ENCODE measurements at places on chromosomes 6 and 20. TPM values are rescaled to one million over a fixed set of nuclear protein-coding genes. Genes with fewer than 3 reads are reported as not detected.

Gene ANGPT4
- not detected for total RNA-seq

Gene NKAPL
- total RNA-seq: 5.1 TPM

Gene SRMS
- not detected for total RNA-seq

Gene RIPOR3
- total RNA-seq: 4.7 TPM

Gene MYH7B
- total RNA-seq: 24.4 TPM

Gene CGA
- total RNA-seq: 0.52 TPM

Gene PAX1
- total RNA-seq: not detected

Gene SNX14
- total RNA-seq: 37.7 TPM

Gene DUSP15
- 8.8 TPM for total RNA-seq

Gene CDK5RAP1
- total RNA-seq: 13.9 TPM

Gene ARHGAP18
- 11.2 TPM for total RNA-seq

Gene RGS17
- total RNA-seq: 0.28 TPM

DNA sequence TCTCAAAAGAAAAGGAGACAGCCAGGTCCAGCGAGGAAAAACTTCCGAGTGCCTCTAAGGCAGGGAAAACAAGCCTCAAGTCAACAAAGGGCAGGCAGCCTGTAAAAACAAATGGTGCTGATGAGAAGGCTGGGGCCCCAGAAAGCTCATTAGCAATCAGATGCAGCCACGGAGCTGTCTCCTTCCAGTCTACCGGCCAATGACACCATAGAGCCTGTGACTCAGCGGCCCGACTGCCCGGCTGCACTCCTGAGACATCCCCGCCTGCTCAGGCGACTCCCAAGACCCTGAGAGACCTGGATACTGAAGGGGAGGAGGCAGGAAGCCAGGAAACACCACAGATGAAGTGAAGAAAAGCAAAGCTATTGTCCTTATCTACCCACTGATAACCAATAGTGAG lies 120.1 kb upstream of the HDDC2 start:
- DNase-seq: peak; percentile 71

DNA sequence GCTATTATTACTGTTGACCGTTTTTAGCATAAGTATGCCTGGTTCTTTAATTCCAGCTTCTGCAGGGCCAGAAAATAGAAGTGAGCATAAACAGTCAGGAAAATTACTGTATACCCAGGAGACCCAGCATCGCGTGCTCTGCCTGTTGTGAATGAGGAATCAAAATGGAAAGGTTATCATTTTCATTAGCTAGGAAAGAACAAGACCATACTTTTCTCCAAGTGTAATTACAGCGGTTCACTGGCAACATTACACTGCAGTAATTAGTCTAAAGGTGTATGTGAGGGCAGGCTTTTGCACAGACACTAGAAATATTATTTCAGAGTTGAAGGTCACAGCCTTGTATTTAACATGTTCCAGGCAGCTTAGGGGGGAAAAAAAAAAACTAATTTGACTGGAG lies 403.8 kb upstream of the SOX4 start:
- DNase-seq: no peak

DNA sequence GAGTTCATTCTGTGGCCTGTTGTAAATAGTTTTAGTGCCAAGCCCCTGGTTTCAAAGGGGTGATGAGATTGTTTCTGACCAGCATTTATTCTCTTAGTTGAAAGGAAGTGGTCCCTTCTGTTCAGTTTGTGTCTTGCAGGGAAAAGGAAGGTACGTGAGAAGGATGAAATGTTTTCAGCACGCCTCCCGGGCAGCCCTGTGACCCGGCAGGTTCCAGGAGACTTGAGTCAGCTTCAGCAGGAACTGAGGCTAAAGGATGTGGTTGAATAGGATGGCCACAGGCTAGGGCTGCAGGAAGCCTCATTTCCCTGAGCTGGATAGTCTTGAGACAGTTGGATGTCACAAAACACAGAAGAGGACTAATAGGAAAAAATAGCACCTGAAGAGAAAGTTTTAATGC lies 132.4 kb upstream of the SYNDIG1 start:
- peak; percentile 11 for DNase-seq

DNA sequence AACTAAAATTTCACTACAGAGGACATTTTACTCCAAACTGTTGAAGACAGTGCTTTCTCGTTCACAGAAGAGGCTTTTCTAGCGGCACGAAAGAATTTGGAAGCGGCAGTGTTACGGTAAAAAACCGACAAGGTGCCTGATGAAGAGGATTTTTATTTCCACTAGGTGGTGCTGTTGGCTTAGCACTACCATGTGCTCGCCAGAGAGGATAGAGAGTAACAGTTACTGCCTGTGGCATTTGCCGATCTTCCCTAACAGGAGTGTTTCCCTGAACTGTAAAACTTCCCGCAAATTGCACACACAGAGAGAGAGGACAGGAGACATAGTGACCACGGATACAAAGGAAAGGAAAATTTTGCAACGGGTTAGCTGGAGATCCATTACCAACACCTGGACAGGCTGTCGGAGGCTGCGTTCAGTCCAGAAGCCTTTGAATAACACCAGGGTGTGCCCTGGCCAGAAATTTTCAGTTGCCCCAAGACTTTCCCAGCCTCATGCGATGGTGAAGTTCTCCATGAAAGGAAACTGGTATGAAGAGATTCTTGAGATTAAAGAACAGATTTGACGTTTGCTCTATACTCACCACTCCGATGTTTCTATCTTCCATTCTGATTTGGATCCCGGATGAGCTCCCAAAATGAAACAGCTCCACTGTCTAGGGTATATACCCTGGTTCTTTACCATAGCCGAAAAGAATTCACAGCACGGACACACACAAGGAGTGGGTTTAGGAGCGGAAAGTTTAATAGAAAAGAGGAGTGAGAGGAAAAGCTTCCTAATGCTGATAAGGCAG lies 48.1 kb downstream of the HLA-DPB1 start:
- DNase-seq: no peak

DNA sequence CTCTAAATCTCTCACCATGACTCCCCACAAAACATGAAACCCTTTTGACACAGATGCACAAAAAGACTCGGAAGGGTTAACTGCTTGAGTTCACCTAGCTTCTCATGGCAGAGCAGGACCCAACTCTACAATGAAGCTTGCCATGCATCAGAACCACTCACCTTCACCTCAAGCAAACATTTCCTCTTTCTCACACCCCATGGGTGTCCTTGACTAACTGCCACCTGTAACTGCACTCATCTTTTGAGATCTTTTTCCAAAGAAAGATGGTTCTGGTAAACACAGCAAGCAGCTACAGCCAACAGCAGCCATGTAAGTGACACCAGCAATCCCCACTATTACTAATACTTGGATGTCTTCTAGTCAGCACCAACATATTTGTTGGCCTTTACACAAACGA lies 76.5 kb downstream of the EFHC1 start:
- DNase-seq: no peak

DNA sequence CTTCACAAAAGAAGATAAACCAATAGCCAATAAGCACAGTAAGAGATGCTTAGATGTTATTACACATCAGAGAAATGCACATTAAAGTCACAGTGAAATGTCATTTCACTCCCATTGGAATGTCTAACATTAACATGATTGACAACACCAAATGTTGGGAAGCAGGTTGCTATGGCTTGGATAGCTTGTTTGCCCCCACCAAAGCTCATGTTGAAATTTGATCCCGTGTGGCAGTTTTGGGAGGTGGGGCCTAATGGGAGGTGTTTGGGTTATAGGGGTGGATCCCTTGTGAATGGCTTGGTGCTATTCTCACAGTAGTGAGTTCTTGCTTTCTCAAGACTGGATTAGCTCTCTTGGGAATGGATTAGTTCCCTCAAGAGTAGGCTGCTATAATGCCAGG lies 44.8 kb downstream of the MRAP2 start:
- no peak for DNase-seq

- no peak for DNase-seq
These were observed 157.0 kb downstream of the SOX4 start for GRCh38 chr6:21750575-21750974.

- DNase-seq: no peak
These were observed 37.8 kb downstream of the FAM184A start for GRCh38 chr6:119040636-119041035.

DNA sequence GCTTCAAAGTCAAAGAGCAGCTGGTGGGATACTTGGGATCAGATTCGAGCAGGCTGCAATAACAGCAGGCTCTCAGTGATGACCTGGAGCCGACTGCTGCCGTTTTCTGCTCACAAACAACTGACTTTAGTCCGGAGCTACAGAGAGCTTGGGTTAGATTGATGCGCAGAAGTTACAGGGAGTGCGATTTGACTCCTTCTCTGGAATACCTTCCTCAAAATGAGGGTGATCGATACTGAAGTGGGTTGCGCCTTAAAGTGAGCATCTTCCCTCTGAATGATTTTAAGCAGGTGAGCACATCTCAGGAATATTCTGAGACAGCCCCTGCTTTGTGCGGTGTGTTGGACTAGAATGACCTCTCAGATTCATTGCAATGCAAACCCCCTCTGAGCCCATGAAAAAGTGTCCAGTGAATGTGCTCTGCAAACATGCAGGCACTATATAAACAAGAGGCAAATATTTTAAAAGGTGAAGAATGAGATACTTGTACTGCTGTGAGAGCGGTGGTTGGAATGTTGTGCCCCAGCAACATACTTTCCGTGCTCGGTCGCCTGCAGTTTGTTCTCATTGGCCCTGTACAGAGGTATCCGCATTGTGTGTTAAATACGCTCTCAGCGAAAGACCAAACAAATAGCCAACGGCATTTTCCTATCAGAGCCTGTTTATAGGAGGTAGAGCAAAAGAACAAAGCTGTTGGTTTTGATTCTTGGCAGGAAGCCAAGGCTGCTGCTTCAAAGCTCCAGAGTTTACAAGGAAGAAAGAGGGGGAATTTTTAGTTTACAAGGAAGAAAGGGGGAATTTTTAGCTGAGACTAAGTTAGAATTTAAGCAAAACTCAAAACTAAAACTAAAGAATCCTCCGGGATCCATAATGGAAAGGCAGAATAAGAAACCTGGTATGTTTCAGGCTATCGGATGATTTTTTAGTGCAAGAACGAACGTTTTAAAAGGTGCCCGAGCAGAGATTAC lies 67.7 kb downstream of the PHACTR2 start:
- DNase-seq: no peak

GRCh38 chr6:9710574-9710973 lies 704.3 kb downstream of the TFAP2A start:
- no peak for DNase-seq

DNA sequence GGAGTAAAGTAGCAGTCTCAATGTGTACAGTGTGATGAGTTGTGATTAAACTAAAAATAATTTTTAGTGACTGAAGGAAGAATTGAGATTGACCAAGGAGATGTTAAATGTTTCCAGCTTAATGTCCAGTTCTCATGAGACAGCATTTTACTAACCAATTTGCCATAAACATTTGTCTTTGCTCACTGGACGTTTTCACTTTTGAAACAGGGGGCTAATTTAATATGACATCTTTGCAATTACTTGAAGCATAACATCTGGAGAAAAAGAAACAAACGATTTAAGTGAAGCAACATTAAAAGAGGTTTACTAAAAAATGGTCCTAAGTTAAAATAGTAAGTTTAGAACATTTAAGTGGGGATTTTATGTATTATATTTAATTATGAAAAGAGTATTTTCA lies 443.8 kb downstream of the BCKDHB start:
- DNase-seq: no peak

DNA sequence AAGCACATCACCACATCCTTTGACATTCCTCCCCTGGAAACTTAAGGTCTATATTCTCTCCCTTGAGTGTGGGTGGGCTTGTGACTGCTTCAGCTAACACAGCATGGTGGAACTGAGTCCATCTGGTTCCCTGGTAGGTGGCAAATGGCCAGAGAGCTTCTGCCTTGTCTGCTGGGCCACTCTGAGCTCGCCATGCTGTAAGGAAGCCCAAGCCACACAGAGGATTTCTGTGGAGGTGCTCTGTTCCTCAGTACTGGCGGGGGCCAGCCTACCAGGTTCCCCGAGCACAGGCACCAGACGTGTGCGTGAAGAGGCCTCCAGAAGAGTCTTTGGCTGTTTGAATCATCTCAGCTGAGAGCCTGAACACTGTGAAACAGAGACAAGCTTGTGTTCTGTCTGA lies 41.6 kb upstream of the PMEPA1 start:
- no peak for DNase-seq

DNA sequence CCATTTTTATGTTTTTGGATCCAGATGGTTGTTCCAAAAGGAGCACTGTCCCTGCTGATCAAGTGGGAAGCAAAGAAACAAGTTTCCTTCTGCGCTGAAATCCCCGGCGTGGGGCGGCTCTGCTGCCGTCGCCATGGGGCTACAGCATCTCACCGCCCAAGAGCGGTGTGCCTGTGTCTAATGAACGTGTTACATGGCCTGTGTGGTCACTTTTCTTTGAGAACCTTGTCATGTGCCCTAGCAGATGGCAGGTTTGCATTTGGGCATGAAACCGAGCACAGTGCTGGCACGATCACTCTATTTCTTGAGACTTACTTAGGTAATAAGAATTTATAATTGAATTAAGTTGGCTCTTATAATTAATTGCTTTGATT lies 51.9 kb downstream of the ZDHHC14 start:
- DNase-seq: no peak

- DNase-seq: no peak
These were observed 524.6 kb upstream of the JARID2 start for GRCh38 chr6:14721103-14721758.

DNA sequence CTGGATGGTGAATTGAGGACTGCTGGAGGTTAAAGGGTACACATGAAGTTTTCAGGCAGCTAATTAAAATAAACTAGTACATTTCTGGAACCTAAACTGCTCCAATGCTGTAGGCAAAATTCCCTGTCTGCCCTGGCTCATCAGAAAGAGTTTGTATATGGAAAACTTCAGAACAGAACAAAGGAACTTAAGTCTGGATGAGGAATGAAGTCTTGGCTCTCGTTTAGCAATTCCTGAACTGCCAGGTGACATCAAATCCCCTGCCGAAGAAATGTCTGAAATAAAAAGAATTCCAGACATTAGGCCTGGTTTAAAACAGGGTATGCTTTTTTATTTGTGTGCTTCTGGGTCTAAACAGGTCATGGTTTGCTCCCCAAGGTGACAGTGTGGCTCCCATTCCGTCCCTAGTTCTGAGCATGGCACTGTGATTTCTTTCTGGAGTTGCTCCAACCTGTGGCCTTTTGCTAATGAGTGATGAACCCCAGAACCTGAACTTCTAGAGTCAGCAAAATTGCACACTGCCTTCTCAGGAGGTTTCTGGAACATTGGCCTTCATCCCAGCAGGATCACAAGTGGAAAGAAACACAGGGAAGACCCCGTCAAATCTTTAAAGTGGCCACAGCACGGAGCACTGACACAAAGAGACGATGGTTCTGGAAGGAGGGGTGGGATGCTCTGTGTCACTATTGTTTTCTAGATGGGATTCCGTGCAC lies 129.4 kb upstream of the NAA20 start:
- no peak for DNase-seq

GRCh38 chr20:58458342-58459057 lies 56.7 kb downstream of the APCDD1L start:
- DNase-seq: no peak

GRCh38 chr6:166924531-166924930 lies 31.8 kb downstream of the RNASET2 start:
- no peak for DNase-seq

Data from right atrium auricular region (tissue), 2 donors.